ENCODE measurements at places on chromosomes 7 and 10.

DNA sequence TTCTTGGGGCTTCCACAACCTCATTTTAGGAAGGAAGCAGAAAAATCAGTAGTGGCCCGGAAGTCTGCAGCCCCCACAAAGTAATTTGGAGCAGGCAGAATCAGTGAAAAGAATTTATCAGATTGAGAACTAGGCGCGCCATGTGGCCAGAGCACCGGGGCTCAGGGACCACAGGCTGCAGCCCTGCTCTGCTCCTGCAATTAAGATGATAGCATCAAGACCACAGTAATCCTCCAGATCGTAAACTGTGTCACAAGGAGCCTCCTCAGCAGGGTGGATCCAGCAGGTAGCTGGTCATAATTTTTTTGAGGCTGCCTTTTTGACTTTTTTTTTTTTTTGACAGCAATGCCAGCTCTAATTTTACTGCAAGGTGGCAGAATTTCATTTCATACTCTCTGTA, 209.0 kb upstream of the ZMIZ1 start:
- no peak for DNase-seq

DNA sequence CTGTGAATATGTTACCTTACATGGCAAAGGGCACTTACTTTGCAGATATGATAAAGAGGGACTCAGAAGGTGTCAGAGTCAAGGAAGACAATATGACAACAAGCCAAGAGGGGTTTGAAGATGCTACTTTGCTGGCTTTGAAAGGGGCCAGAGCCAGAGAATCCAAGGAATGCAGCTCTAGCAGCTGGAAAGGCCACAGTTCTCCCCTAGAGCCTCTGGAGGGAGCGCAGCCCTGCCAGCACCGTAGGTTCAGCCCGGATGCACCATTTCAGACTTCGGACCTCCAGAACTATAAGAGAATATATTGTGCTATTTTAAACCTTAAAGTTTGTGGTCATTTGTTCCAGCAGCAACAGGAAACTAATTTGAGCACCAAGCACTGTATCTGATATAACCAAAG, 32.9 kb upstream of the WDR11 start:
- DNase-seq: no peak

DNA sequence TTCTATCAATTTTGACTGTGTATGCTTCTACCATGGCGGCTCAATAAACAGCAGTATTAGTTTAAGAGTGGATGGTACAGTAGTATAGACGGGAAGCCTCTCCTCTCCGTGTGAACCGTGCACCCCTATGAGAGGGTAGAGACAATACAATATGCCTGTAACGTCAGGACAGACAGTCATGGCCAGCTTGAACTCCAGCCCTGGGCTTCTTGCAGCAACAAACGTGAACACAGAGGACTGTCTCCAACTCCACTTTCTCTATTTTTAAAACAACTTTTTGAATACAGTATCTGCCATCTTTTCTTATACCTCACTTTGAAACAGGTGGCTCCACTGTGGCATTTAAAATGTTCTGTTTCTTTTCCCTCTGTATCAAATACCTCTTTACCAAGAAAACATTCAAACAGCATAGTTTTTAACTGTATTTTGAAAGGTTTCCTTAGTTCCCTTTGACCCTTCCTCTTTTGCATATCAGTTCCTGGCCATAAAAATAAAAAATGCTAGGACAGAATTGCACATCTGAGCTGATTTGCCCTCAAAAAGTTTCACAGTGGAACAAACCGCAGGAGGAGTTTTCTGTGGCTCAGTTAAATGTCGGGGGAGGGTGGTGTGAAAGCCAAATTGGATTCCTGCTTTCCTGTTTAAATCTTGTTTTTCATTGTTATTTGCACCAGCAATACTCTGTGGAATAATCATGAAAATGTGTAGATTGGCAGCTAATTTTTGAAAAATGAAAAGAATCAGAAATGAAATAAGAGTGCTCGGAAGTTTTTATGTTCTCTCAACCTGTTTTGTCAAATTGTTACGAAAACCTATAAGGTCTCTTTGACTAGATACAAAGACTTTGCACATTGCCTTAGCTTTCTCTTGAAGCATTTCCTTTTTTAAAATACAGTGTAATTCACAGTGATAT, 8.0 kb downstream of the IKZF1 start:
- no peak for DNase-seq

GRCh38 chr10:14839305-14839695, 1.2 kb downstream of the HSPA14 start:
- DNase-seq: no peak

DNA sequence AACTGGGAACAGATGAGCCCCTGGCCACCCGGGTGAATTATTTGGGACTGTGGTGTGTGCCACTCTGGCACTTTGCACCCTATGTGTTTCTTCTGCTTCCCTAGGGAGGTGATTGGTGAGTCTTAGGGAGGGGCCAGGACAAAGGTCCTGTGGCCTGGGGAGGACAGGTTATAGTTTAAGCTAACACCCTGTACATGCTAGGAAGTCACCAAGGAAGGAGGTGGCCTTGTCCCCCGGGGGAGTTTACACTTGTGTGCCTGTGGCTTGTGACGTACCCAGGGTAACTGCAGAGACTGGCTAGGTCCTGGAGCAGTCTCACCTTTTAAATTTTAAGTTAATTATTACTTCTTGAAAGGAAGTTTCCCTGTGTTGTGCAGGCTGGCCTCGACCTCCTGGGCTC, 196.2 kb downstream of the BAMBI start:
- DNase-seq: no peak

DNA sequence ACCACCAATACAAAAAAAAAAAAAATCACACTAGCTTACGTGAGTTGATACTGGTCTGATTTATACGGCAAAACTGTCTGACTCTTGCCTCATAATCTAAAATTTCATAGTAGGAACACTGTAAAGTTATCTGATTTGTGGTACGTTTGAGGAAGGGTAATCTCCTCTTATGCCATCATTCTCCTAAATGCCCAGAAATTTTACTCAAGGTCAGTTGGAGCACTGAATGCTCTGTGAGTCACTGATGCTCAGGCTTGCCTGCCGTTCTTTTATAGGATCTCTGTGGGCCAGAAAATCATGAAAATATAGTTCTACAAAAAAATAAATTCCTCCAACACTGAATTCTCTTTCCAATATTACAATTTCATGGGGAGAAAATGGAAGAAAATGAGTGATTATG, 135.7 kb downstream of the PDE1C start:
- DNase-seq: no peak

DNA sequence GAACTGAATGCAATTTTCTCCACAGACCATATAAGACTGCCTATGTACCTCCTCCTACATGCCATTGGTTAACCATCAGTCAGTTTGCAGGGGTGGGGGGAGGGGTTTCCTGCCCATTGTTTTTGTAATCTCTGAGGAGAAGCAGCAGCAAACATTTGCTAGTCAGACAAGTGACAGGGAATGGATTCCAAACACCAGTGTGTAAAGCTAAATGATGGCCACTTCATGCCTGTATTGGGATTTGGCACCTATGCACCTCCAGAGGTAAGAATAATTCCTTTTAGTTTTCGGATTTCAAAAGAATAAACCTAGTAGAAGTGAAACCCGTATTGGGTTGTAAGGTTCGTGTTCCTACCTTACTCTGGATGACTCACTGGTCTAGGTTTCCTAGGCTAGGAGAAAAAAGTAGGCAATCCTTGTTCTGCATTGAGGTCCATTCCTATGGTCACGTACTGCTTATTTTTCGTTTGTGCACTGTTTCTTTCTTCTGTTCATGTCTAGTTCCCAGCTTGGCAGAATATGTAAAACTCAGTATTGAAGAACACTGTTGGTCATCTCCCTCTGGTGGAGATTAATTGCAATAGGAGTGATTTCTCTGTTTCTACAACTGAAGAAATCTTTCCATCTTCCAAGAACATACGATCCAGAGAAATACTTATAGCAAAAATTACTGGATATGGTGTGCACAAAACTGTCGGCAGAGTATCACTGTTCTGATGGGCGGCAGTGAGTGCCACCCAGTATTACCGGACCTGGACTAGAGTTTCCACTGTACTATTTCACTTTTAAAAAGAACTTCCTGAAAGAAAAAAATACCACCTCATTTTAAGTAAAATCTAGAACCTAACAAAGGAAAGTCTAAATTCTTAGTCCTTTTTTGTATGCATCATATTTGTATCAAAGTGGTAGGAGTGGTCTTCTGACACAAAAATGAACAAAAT, at the start of gene AKR1C3:
Gene AKR1C3 (plus strand): TSS at position 150 of the 941 bp plus-strand sequence. CDS start 31 bp downstream, at position 181.
- peak; percentile 46 for DNase-seq

GRCh38 chr7:85829817-85830432, 643.1 kb upstream of the SEMA3D start:
- DNase-seq: peak; percentile 40

DNA sequence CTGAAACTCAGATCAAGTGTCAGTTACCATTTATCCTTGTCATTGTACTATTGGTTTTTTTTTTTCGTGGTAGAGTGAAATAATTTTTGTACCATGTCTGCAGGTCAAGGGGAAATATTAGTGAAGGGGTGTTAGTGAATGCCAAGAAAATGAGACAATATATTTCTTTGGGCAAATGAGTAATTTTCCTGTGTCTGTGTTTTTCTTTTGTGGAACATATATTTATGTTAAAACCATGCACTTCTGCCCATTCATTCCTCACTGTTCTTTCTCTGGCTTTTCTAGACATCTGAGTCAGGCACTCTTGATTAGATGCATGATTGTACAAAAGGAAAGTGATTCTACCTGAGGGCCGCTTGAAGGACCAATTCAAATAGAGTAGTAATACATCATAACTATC, 161.6 kb downstream of the BICC1 start:
- DNase-seq: no peak

- no peak for DNase-seq
Measured at GRCh38 chr7:7731732-7732131, 13.3 kb upstream of the RPA3 start.

DNA sequence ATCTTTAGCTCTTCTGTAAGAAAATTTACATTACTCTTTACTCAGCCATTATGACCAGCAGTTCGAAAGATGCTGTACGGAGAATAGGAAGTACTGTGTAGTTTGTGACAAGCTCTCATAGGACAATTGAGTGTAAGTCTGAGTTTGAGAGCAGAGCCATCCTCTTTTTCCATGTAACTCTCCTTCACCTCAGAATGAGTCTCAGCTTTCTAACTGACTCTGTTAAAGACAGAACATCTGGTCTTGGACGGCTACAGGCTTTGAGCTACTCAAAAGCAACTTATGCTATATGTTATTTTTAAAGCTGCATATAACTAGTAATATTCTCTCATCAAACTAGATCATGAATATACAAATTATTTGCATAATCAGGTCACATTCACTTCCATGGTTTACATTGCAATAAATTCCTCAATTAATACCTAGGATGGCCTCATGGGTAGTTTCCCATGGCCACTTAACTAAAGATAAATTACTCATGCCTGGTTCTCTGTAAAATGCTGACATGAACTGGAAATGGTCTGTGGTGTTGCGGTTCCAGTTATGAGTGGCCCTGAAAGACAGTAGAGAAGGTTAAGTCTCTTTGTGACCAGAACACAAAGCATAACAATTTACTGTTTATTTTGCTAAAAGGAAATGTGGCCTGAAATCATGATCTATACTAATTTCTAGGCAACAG, 358.7 kb downstream of the PHF14 start:
- no peak for DNase-seq

- DNase-seq: no peak
Measured at GRCh38 chr7:38177621-38178003, 433 bp upstream of the STARD3NL start.

DNA sequence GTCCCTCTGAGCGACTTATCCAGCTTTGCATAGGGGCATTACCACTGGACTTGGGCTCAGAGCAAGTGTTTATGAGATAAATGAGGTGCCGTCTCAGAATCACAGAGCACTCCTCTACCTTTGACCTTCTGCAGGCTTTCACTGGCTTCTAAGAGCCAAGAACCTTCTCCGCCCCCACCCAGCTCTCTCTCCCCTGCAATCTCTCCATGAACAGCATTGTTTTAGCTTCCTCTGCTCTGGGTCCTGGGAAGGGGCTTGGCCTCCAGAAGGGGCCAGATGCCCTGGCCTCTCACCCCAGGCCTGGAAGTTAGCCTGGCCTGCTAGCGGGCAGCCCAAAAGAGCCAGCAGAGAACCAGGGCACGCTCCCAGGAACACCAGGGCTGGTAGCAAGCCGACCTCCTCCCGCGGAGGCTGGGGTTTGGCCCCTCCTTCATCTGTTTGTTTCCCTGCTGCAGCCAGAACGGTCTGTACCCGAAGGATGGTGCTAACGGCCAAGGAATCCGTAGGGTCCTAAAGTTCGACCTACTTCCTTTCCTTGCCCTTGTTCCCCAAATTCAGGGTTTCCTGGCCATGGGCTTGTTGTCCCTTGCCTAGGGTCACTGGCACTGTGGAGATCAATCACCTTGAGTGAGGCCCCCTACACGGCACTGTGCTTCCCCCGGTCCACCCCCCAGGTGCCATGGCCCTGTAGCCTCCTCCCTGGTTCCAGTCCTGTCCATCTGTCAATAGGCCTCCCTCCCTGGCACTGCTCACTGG, 18.7 kb upstream of the DDIT4 start:
- DNase-seq: peak; percentile 87

DNA sequence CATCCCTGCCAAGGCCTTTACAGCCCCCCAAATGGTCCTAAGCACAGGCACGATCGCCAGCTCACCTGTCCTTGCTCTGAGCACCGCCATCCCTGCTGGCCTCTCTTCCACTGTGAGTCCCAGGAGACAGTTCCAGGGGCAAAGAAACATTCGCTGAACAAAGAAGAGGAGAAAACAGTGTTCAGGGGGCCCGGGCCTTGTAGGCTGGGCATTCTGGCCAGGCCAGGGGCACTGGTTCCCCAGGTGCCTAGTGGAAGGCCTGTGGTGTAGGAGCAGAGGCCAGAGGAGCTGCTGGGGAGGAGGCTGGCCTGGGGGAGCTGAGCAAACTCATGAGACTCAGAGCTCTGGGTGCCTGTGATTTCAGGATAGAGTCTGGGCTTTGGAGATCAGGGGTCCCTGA, 22.6 kb downstream of the AQP1 start:
- DNase-seq: no peak

GRCh38 chr7:51198654-51199053, 118.0 kb downstream of the COBL start:
- no peak for DNase-seq

GRCh38 chr10:14017467-14017866, 313.3 kb downstream of the FRMD4A start:
- no peak for DNase-seq

DNA sequence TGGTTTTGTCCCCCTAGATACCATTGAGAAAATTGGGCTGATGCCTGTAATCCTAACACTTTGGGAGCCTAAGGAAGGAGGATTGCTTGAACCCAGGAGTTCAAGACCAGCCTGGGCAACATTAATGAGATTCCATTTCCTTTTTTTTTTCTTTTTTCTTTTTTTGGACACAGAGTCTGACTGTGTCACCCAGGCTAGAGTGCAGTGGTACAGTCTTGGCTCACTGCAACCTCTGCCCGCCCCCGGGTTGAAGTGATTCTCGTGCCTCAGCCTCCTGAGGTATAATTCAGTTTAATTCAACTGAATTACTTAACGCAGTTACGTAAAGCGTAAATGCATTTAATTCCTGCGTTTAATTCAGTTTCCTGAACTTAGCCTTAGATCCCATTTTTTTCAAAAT, 13.3 kb downstream of the CCAR1 start:
- no peak for DNase-seq

- peak; percentile 44 for DNase-seq
Measured at GRCh38 chr7:84339306-84339705, 144.7 kb upstream of the SEMA3A start.

DNA sequence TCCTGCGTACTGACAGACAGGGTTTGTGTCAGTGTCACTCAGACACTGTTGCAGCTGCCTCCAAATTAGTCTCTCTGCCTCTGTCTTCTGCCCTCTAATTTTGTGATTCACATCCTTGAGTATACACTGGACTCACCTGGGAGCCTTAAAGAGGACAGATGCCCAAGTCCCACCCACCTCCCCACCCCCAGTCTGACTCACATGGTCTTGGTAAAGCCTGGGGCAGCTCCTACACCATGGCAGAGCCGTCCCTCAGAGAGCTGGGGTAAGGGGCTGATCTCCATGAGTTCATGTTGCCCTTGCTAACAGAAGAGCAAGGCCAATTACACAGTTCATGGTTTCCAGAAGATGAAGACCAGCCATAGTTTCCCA, 197.6 kb upstream of the STK17A start:
- DNase-seq: no peak

All from hindlimb muscle (tissue), 1 donor.